Cerebellum (tissue), 4 donors: ENCODE measurements at places on chromosomes 2 and 18. TPM values are rescaled to one million over a fixed set of nuclear protein-coding genes. Genes with fewer than 3 reads are reported as not detected.

The ACKR3 gene
- 10.3 TPM for total RNA-seq

The YES1 gene
- 44.9 TPM for total RNA-seq

The ZNF142 gene
- 18.1 TPM for total RNA-seq

The DSC1 gene
- not detected for total RNA-seq

The GNAL gene
- total RNA-seq = 40.9 TPM

The PARD3B gene
- 30.6 TPM for total RNA-seq

The ZNF396 gene
- 3.8 TPM for total RNA-seq

The ZRANB3 gene
- 17.3 TPM for total RNA-seq

The NYAP2 gene
- total RNA-seq = 21.1 TPM

The SERPINB13 gene
- total RNA-seq = not detected

The WDPCP gene
- total RNA-seq = 34.7 TPM

The MYOM1 gene
- 3.7 TPM for total RNA-seq

The SLC19A3 gene
- total RNA-seq = 1.8 TPM

The SMC6 gene
- 29.3 TPM for total RNA-seq

The HJURP gene
- 8.0 TPM for total RNA-seq

GRCh38 chr2:38446418-38446817, 69.3 kb upstream of the ATL2 start:
- no peak for DNase-seq

- DNase-seq = no peak
These were observed 62.0 kb upstream of the NEUROD1 start for GRCh38 chr2:181742361-181742760.

DNA sequence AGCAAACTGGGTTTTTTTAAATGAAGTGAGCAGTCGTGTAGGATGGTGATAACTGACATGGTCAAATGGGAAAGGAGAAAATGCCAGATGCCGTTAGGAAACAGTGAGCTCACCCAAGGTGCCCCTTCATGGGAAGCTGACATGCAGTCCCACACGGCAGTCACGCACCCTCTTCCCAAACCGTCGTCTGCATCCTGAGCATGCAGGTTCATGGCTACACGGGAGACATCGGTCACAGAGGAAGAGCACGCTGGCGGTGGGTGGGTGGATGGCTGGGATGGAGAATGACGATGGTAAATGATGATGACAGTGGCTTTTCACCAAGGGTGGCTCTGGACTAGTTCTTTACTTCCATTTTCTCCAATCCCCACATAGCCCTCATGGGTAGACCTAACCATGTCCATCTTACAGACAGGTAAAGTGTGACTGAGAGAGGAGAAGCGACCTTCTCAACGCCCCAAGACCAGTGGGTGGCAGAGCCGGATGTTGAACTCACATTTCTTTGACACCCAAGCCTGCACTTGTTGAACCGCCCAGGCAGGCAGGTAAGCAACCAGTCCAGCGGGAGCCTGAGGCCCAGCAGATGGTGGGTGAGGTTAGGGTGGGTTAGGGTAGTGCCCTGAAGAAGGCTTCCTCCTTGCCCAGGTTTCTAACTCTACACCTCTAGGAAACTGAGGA, 44.5 kb downstream of the TNS1 start:
- no peak for DNase-seq

GRCh38 chr18:24296276-24296675, 101.3 kb downstream of the OSBPL1A start:
- no peak for DNase-seq

GRCh38 chr2:102239344-102239743, 52.5 kb downstream of the IL1RL2 start:
- no peak for DNase-seq

- DNase-seq = no peak
These were observed 4.9 kb upstream of the DNAH7 start for GRCh38 chr2:196073521-196073920.

DNA sequence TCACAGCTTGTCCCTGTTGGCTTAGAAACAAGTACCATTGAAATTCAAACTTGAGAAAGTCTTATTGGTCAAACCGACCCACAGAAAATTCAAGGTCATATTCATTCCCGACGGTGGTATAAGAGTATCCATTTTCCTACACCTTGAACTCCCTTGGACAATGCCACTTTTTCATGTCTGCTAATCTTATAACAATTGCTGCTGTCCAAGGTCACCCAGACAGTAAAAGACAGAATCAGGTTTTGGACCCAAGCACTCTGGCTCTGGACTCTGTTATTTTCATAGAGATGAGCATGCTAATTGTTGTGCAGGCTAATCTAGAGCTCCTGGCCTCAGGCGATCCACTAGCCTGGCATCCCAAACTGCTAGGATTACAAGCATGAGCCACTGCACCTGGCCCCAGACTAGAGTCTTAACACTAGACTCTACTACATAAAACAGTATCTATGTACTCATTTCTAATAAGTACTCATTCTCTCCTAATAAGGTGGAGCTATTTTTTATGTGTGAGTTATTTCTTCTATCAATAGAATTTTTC, 57.8 kb downstream of the C2orf76 start:
- no peak for DNase-seq

DNA sequence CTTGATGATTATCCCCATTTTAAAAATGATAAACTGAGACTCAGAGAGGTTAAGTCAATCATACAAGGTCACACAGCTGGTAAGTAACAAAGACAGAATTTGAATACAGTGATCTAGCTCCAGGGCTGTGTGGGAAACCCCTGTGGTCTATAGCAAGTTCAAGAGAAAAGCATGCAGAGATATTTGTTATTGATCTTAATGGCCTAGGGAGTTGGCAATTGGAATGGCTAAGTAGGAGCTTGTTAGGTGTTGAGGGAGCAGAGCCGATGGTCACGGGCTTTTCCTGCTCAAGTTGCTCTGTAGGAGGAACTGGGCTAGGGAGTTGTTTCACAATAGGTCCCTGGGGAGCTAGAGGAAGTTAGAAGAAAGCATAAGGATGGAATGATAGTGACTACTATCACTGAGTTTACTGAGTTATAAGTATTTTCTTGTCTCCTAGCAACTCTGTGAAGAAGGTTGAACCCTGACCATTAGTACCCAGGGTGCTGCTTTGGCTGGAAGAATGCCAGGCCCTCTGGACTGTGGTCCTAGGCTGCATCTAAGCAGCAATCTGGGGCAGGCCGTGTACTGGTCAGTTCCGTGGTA, 30.0 kb downstream of the RNF125 start:
- DNase-seq = no peak

DNA sequence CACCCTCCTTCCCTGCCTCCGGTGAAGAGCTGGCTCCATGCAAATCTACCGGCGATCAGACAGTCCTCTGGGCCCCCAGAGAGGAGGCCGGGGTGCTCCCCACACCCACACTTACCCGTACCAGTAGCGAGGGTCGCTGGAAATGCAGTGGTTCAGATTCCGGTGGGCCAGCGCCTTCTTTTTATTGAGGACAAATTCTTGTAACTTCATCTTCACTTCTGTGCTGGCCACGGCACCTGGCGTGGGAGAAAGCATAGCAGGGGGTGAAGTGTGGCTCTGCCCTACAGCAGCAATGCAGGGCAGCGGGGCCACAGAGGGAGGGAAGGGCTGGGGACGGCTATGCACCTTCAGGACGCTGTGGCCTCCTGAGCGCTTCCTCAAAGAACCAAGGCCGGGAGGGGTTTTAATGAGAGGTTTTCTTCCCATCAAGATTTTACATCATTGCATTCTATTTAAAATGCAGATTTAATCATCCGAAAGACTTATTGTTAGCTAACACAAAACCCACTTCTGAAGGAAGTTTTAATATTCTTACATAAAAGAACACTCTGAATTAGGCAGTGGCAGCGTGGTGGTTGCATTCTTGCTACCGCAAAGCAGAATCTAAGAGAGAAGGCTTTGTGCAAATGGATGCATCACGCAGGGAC, 237.0 kb downstream of the HDAC4 start:
- no peak for DNase-seq

- DNase-seq = no peak
These were observed 302.3 kb upstream of the FANCL start for GRCh38 chr2:58543442-58543841.

- no peak for DNase-seq
These were observed 162.6 kb downstream of the MYCN start for GRCh38 chr2:16102976-16103380.

- no peak for DNase-seq
These were observed 49.8 kb downstream of the SPATS2L start for GRCh38 chr2:200356321-200356720.
